ENCODE measurements at places on chromosomes 7 and 10.

GRCh38 chr7:36192053-36192824, 39.2 kb downstream of the EEPD1 start:
- DNase-seq, result no peak

DNA sequence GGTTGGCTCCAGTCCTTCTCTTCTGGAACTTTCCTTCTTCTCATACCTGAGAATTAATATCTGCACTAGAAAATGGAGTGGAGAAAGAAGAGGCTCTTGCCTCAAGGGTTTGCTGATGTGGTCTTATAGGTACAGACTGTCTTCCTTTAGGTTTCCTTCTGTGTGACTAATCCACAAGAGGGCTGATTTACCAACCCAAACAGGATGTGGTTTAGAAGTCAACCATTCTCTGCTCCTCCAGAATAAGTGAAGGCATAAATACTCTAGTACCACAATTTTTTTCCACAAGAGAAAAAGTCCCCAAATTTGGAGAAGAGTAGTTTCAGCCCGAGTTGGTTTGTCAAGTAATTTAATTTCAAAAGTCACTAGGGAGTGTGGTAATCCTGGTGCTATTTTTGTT, 85.8 kb downstream of the NRP1 start:
- DNase-seq, result no peak

- no peak for DNase-seq
These were observed 12.1 kb downstream of the SKIDA1 start for GRCh38 chr10:21513405-21513788.

DNA sequence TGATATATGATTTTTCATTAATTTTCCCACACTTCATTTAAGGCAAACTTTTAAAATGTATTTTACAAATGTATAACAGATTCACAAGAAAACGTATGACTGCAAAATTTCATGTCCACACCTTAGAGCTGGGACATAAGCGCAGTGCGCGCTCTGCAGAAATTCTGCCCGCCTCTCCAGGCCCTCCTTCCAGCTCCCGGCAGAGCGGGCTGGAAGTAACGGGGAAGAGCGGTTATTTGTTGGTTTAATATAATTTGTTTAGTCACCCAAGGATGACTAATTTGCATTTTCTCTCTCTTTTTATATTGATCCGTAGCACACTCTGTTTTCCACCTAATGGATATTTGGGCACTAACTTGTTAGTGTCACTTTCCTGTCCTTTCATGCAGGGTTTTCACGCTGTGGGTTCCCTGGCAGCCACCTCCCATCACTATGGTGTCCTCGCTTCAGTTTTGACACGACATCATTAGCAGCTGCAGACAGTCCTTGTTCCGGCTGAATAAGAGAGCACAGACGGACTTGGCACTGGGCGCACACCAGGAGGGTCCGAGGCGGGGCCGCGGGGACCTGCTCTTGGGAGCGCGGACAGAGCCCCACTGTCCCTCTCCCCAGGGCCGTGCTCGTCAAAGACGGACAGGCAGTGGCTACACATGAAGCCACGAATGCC, 129.2 kb upstream of the SEC61G start:
- DNase-seq, result no peak

GRCh38 chr10:24241536-24242040, 32.6 kb downstream of the KIAA1217 start:
- no peak for DNase-seq
